Stimulated activated effector memory CD8-positive, alpha-beta T cell treated with anti-CD3 and anti-CD28 coated beads, Interleukin-12 subunit alpha, Interleukin-12 subunit beta, amount 100 ng/mL, for 72 hours (primary cell): ENCODE measurements at places on chromosomes 5 and 9.

- DNase-seq = no peak
These were observed 5.1 kb downstream of the GDNF start for GRCh38 chr5:37834542-37835379.

DNA sequence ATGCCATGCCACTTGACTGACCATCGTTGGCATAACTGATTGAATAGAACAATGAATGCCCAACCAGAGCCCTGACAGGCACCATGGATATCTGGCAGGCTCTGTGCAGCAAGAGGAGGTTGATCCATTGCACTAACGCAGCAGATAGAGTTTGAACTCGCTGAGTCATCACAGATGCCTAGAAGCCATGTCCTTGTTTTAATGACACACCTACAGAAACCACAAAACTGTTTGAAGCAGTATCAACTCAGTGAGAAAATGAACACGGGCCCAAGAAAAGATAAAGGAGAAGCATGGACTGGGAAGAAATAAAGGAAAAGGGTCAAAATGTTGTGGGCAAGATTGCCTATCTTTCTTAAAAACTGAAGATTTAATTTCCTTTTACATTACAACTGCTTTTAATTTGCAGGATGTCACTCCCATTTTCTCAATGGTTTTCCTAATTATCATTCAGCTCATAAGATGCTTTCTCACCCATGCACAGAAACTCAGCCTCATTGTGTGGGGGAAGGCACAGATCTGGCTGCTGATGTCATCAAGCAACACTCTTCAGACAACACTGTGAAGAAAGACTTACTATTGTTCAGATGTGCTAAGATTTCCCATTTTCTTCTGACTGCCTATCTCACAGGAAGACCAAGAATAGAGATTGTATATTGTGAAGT, 129.0 kb downstream of the PIK3R1 start:
- DNase-seq = no peak

DNA sequence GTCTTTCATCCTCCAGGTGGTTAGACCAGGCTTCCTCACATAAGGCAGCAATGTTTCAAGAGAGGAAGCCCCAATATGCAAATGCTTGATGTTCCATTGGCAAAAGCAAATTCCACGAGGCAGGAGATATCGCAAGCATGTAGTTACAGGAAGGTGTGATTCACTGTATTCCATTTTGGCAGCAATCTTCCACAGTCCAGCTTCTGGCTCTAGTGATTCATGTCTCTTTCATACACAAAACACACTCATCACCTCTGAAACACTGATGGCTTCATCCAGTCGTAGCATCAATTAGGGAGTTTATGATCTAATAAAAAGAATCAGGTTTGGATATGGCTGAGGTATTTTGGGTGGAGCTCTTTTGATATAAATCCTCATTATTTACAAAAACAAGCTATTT, 552.2 kb upstream of the RIOK2 start:
- DNase-seq = no peak

GRCh38 chr9:10208691-10209069, 404.1 kb downstream of the PTPRD start:
- no peak for DNase-seq

DNA sequence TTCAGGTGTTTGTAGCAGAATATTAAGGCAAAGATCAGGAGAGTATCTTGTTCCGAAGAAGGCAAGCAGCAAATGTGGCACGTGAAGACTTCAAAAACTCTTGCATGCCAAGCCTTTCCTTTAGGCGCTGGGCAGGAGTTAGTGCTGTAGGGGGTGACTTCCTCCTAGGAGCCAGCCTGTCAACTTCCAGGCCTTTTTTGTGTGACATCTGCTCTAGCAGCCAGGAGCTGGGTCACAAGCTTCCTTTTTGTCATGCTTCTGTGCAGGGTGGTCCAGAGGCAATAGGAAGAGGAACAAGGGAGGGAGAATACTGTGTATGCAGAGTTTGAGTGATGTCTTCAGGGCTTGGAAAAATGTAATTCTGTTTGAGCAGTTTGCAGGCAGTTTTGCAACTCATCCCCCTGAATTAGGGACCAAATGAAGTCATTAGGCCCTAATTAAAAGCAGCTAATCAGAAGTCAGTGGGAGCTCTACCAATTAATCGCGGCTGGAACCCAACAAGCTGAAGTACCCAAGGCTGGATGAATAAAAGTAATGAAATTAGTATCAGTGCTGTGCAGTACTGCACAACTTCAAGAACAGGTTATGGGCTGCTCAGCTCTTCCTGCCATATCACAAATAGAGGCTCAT, 53.5 kb downstream of the TLR4 start:
- DNase-seq = no peak

- no peak for DNase-seq
These were observed 4.9 kb upstream of the NR5A1 start for GRCh38 chr9:124511891-124512805.

DNA sequence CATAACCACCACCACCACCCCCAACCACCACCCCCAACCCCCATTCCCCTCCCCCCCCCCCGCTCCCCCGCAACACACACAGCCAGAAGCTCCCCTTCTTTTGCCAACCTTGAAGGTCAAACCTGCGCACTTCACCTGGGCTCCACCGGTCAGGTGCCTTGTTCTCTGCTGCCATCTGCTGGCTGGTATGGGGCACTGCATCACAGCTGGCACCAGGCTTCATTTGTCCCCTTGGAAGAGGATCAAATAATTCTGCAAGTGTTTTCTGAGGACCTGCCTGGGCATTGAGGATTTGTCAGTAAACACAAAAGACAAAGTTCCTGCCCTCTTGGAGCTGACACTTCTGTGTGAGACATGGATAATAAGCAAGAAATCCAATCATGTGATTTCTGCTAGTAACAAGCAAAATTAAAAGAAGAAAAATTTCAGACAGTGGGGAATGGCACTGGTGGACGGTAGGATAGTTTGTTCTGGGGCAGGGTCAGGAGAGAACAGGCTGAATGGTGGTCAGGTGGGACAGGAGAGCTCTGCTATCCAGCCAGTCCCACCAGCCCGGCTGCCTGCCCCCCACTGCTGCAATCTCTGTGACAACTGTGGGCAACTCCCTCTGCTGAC, 55.6 kb upstream of the LMX1B start:
- peak; percentile 72 for DNase-seq

DNA sequence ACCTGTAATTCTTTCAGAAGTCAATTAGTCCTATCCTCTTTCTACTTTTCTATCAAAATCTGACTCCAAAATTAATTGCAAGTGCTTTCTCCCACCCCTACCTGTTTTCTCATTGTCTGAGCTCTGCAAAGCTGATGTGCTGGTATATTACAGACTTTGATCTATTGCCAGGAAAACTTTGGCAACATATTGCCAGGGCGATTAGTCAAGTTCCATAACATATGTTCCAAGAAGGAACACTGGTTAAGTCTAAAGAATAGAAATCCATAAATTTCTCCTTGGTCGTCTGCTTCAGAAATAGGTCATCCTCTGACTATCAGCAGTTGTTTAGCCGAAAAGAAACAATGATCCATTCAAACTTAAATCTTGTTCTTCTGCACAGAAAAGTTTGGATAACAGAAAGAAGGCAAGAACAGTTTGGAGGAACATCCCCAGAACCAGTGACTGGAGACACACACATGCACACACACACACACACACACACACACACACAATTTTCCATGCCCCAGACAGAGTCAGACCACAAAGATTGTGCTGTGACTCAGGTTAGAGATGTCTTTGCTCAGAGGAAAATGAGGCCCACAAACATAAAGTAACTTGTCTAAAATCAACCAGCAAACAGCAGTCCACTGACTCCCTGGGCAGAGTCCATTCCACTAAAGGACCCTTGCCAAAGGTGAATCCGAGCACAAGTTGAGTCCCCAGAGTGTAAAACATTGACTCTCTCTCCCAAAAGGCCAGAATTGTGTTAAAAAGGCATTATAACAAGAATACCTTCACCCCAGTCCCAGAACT, 202.1 kb downstream of the DEPDC1B start:
- DNase-seq = no peak
